ENCODE measurements at places on chromosomes 5 and 9.

DNA sequence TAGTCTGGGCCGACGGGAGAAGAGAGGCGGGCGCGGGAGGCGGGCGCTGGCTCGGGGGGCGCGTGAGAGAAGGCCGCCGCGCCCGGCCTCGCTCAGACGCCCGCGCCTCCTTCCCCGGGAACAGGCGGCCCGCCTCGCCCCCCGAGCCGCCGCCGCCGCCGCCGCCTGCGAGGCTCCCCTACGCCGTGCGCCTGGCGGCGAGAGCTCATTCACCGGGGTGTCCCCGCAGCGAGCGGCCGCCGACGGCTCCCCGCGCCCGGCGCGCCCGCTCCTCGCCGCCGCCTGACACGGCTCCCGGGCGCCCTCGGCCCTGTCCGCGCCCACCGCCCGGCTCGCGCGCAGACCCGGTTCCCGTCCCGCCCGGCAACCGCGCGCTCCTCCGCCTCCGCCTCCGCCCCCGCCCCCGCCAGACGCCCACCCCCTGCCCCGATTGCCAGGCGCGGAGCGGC is at the start of gene GNAQ:
Gene GNAQ, minus strand, starts transcription at position 368 of the 449 bp plus-strand sequence. CDS start 576 bp downstream, outside the sequence.
- DNase-seq: no peak

DNA sequence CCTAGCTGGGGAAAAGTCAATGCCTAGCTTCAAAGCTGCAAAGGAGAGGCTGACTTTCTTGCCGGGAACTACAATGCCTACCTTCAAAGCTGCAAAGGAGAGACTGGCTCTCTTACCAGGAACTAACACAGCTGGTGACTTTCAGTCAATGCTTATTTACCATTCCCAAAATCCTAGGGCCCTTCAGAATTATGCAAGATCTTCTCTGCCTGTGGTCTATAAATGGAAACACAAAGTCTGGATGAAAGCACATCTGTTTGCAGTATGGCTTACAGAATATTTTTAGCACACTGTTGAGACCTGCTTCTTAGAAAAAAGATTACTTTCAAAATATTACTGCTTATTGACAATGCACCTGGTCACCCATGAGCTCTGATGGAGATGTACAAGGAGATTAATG is 259.4 kb downstream of the PLK2 start:
- DNase-seq: no peak

DNA sequence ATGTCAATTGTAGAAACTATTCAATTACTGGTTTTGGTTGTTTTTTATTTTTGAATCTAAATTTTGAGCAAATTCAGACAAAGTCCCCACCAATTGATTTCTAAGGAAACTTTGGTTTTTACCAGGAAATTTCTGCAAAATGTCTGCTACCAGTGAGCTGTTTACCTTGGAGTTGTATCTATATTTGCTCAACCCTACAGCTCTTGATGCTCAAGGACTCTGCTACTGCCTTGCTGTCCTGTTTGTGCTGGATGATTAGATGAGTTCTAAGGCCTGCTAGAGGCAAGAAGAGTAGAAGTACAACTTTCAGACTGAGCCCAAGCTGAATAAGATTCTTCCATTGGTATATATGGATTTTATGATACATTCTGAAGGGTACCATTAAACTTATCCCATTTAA is 42.6 kb upstream of the KIF2A start:
- DNase-seq: no peak

DNA sequence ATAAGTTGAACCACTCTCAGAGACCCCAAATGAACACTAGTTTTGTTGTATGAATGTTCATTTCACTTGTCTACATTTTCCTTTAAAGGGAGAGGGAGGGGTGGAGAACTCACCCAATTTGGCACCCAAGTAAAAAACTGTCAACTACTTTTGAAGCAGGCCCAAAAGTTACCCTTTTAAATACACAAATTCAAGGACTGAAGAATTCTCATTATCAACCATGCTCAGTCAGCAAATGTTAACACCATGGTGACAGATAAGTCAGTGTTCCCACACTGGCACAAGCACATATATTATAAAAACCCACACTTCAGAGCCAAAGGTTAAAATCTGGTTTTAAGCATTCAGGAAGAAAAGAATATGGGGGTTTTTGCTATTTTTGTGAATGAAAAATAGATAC is 31.6 kb downstream of the CSNK1A1 start:
- DNase-seq: no peak

DNA sequence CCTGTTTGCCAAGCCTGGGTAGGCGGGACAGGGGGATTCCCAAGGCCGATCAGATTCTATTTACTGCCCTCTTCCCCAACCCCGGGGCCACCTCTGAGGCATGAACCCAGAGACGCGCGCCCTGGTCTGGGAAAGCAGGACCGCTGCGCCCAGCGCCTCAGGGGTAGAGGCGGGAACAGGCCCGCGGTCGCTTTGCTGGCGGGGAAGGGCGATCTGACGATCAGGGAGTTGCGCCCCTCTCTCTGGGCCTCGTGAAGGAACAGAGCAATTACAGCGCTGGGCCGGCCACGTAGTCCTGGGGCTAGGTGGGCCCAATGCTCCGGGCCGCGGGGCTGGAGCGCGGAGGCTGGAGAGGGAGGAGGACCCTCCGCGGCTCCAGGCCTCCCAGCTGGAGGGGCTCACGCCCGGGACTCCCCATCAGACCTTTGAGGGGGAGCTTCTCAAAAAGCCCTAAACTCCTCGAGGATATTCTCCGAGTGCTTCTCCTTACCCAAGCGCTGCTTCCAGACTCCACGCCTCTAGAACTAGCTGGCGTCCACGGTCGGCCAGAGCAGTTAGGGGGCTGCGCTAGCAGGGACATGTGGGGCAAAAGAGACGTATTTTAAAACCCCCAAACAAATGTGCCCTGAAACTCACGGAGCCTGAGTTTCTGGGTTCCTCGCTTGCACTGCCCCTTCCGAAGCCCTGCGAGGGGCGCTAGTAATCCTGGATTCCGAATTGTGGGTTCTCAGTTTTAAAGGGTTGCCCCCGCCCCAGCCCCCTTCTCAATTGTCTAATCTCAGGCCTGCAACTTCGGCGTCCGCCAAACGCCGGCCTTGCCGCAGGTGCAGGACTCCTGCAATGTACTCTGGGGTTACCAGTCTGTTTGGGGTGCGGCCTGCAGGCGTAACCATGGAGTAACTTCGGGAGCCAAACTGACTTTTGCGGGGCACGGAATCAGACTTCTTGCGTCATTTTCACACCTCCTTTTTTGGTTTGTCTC is 57.6 kb downstream of the TMEM174 start:
- no peak for DNase-seq

DNA sequence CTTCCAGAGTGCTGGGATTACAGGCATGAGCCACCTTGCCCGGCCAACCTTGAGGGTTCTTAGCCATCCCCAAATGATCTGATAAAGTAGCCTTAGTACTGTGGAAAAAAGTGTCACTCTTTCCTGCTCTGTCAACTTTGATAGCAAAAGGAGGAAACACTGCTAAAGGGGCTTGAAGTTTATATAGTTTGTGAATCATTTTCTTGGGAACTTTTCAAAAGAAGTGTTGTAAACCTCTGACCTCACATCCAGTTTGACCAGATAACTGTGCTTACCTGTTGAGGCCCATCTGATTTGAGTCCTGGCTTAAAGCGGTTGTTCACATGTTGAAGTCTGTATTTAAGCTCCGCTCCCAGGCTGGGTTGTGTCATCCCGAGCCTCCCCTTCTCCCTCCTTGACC is 303.3 kb downstream of the DOCK8 start:
- DNase-seq: no peak

DNA sequence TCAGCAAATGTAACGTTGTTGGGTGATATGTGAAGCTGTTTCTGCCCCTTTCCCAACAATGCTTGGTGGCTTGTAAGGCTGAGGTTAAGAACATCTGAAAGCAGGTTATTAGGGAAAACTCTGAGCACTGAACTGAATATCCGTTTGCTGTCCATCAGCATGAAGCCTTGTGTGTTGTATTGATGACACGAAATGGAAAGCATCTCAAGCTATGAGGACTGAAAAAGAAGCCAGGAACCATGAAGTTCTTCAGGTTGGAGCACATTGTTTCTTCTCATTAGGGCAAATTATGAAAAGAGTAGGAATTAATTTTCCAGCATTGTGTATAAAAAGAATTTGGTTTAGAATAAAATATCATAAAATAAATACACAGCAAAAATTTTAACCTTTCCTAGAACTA is 106.8 kb downstream of the IZUMO3 start:
- DNase-seq: no peak

GRCh38 chr5:96350678-96351077 is 82.4 kb downstream of the PCSK1 start:
- DNase-seq: no peak

Data from activated naive CD8-positive, alpha-beta T cell treated with anti-CD3 and anti-CD28 coated beads, Interleukin-2, amount 50 U/mL, for 16 hours (primary cell).